ENCODE measurements at places on chromosomes 2 and 18.

GRCh38 chr18:27695052-27695451 is 481.9 kb downstream of the CDH2 start:
- DNase-seq = no peak

DNA sequence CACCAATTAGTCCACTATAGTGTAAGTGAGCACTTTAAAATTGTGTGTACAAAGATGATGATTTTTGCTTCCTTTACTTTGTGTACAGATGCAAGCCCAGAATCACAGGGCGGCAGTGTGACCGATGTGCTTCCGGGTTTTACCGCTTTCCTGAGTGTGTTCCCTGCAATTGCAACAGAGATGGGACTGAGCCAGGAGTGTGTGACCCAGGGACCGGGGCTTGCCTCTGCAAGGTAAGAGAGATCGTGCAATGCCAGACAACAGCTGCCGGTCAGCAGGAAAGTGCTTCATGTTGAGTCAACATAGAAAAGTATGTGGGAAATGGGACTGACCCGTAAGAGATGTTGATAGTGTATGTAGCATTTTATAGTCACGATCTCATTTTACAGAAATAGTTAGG is 156.8 kb upstream of the TTC39C start:
- DNase-seq = no peak

GRCh38 chr18:77870199-77870598 is 620.6 kb downstream of the GALR1 start:
- DNase-seq = no peak

DNA sequence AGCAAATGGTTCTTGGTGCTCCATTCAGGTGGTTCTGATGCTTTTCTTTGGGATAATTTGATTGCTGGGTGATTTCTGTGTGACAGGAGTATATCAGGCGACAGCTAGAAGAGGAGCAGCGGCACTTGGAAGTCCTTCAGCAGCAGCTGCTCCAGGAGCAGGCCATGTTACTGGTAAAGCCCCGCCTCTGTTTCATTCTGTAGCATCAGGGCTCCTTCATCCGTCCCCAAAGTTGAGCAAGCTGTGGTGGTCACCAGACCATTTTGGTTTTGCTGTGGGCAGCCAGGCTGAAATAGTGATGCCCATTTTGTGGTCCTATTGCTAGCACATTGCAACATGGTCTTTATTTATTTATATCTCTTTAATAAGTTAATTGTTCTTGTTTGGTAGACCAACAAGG is 132.8 kb upstream of the IL1R2 start:
- no peak for DNase-seq

DNA sequence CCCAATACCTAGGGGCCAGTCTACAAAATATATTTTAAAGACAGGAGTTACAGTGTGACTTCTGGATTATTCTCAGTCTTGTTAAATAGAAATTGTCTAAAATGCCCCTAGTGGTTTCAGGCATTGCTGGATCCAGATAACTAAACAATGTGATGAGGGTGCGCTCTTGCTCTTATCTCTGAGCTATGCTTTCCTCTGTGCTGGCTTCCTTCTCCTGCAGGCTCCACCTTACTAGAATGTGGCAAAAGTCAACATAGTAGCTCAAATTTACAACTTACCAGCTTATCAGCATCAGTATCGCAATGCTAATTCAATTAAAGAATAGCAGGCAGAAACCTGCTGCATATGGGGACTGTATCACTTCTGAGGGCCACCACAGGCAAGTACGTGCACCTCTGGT is 61.3 kb upstream of the RNU4ATAC start:
- DNase-seq = no peak

DNA sequence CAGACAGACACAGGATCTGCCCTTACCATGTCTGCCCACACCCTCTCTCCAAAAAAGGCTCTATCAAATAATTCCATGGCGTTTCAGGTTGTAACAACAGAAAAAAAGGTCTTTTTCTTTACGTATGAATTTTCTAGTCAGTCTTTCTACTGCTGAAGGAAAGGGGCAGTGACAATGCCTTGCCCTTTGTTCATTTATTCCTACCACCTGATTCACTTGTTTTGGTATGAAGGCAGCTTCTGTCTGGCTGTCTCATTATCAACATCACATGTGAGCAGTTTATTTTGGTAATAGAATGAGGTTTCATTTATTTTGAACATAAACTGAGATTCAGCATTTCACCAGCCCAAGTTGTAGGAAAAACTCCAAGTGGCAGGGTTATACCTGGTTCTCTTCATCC is 94.3 kb upstream of the KLF7 start:
- DNase-seq = no peak

DNA sequence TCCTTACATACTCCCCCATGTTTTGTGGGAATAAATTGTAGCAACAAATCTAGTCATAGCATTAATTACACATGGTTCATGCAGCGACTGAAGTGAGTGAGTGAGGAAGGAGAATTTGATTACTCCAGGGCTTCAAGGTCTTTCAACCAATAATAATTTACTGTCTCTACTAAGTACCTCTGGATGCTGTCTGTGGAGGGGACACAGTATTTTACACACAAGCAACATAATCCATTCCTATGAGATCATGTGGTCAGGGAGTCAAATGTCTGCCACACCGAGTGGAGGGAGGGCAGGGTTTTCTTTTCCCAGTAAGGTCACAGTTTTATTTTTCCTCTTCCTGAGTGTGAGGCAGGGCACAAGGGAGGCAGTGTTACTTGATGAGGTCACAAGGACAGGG is 334.7 kb upstream of the CELF4 start:
- DNase-seq = no peak
